GM12891 (cell line): ENCODE measurements at places on chromosomes 7 and 10.

DNA sequence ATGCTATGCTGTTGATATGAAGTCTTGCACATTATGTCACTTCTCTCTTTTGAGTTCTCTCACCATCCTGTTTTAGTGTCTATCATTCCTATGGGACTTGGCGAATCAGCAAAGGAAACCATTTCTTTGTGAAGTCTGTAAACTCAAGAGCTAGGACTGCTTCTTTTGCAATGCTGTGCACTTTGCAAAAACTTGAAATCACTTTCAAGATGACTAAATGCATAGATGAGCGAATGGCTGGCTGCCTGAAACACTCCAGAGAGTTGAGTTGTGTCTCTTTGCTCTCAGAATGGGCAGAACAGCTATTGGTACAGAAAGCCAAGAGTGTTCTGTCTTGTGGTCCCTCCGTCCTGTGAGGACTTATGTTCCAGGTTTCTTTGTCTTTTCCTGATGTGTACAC lies 18.3 kb upstream of the ELMO1 start:
- DNase-seq, result peak; percentile 34

GRCh38 chr7:110568932-110569331 lies 522.0 kb upstream of the LRRN3 start:
- no peak for DNase-seq

DNA sequence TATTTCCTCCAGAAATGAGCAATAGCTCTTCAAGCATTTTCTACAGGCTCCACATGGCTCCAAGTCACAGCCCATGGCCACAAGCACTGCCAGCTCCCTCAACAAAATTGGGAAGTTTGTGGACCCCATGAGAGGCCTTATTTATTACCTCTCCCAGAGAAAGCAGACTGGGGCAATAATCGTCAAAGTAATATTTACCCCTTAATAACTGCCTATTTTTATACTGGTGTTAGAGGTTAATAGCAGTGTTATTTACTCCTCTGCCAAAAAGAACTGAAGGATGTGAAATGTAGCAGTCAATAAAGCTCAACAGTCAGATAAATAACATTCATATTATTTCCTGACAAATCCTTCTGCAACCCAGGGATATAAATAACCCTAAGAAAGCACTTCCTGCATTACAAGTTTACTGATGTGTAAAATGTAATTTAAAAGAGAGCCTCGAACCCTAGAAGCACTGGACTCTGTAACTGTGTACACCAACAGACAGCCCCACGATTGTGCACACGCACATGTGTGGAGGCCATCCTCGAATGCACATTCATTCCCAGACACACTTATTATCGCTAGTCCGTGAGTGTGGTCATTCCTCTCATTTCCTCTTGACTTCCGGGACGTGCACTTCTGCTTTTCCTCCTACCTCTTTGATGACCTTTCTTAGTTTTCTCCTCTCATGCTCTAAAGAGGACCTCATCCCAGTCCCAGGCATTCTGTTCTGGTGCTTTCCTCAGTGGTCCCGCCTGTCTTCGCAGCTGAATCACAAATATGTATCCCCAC lies 157.4 kb downstream of the EVX1 start:
- DNase-seq, result no peak

DNA sequence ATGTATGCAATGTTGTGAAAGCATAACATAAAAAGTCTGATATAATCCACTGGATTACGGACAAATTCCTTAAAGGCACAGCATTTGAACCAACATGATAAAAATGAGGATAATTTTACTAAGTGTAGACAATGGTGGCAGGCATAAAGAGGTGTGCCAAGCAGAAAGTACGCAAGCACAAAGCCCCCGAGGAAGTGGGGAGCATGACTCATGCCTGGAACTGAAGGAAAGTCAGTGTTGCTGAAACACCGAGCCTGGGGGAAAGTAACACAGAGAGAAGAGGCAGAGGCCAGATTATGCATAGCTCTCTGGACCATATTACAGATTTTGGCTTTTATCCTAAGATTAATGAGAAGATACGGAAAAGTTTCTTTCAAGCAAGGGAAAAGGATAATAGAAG lies 490.0 kb upstream of the PHF14 start:
- DNase-seq, result no peak

DNA sequence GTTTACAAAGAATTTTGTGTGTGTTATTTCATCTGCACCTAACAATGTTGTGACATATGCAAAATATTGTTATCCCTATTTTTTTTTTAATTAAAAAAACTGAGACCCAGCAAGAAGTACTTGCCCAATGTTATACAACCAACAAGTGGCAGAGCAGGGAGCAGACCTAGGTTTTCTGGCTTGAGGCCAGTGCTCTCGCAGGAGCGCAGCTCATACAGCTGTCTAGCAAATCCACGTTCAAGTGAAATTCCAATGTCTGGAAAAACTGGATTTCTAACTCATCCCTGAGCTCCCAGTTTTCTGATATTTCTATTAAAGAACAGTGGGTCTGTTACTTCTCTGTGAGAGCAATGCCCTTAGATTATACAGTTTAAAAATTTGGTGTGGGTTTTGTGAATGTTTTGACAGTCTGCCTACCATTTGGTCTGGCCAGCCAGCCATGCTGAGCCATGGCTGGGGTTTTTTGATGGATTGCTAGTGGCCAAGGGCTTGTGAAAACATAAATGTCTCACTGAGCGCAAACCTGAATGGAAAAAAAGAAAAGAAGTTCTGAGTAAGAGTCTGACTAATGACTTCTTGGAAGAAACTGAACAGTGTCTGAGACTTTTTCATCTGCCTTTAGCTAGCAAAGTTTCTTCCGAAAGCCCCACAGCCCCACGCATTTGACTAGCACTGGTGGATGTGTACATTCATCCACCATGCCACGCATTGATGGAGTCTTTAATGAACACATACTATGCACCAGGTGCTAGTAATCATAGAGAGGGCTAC lies 15.4 kb upstream of the PRF1 start:
- no peak for DNase-seq

- no peak for DNase-seq
Measured at GRCh38 chr10:98301664-98302319, 33.8 kb upstream of the LOXL4 start.

DNA sequence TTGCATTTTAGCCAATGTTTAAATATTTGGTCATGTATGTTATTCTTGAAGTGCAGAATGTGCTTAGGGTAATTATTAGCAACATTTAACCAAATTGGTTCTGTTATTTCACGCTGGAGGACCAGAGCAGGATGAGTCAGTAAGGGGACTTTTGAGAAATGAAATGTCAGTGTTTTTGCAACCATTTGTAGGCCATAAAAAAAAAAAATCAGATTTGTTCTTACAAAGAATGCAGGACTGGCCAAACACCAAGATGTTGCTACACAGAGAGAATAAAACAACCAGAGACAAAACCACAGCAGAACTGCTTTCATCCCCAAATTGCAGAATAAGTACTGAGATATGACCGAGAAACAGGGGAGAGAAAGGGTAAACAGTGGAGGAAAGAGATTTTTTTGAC lies 62.1 kb downstream of the TPST1 start:
- no peak for DNase-seq

DNA sequence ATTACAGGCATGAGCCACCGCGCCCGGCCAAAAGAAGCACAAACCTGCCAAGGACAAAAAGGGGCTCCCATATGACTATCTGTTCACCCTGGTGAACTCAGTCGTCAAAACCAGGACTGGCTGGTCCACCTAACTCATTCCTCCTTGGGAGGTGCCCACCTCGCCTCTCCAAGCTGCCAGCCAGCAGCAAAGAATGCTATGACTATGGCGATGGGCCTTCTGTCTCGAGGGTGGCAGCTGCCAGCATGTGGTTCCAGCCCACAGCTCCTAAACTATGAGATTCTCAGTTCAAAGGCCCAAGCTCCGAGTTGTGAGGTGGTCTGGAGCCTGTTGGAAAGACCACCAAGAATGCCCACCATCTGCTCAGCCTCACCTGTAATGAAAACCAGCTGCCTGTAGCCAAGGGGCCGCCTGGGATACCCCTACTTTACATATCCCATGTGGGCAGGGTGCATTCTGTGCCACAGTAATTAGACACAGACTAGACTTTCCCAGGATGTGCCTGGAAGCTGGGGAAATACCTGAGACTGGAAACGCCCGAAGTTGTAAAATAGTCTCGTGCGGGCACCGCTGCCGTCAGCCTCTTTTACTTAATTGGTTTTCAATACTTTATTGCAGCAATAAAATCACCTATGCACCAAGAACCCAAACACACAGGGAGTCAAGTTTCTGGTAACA lies 71.1 kb downstream of the ZRANB1 start:
- DNase-seq, result no peak

DNA sequence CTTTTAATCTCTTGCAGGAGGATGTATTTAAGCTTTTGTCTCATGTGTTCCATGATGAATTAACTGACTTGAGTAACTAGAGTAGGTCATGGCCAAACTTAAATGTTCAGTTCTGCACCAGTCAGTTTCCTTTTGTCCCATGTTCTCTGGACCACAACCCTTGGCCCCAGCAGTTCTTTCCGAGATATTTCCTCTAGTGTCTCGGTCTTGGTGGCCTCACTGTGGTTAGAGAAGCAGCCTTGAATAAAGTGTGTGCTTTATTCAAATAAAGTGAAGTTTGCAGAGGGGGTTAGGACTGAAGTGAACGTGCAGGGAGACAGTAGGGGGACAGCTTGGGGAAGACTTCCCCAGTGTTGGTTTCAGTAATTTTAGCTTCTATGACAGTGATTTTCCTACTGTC lies 9.3 kb downstream of the ZNF212 start:
- no peak for DNase-seq
